Heart right ventricle (tissue), 16 donors: ENCODE measurements at places on chromosomes 4 and X.

GRCh38 chr4:2834001-2834921 lies 9.4 kb upstream of the ADD1 start:
- DNase-seq: no peak

DNA sequence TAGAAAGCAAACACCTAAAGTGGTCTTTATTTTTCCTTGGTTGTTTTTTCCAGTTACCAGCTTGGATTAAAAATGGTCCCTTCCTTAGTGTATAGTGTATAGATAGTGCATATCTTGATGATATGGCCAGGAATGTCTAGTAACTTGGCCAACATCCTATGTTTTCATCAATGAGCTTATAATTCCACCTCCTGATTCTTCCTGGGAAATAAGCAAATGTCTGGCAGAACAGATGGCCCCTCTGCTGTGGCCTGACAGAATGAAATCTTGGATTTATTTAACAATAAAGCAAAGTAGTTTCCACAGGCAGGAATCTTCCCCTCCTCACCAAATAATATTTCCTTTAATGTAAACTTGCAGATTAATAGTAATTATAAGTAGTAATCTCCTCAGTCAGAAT lies 6.1 kb downstream of the SCARB2 start:
- no peak for DNase-seq

- DNase-seq: no peak
Observed at GRCh38 chr4:79949178-79949577, 123.9 kb downstream of the ANTXR2 start.

- DNase-seq: no peak
Observed at GRCh38 chr4:94372991-94373390, 30.4 kb upstream of the HPGDS start.

DNA sequence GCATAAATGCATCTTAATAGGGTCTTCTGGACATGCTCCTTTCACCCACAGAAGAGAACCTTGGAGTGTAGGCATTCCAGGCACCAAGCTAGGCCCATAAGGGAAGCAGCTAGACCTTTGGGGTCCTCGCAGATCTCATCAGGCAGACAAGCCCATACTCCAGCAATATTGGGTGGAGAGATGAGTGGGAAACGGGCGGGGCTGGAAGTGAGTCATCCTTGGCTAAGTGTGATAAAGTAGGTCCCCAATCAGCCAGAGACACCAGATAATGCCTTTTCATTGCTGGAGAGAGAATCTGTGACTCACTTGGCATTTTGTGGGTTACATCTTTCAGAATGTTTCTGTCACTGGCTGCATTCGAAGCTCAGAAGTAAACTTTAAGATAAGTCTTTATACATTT lies 133.3 kb upstream of the MBNL3 start:
- DNase-seq: no peak

DNA sequence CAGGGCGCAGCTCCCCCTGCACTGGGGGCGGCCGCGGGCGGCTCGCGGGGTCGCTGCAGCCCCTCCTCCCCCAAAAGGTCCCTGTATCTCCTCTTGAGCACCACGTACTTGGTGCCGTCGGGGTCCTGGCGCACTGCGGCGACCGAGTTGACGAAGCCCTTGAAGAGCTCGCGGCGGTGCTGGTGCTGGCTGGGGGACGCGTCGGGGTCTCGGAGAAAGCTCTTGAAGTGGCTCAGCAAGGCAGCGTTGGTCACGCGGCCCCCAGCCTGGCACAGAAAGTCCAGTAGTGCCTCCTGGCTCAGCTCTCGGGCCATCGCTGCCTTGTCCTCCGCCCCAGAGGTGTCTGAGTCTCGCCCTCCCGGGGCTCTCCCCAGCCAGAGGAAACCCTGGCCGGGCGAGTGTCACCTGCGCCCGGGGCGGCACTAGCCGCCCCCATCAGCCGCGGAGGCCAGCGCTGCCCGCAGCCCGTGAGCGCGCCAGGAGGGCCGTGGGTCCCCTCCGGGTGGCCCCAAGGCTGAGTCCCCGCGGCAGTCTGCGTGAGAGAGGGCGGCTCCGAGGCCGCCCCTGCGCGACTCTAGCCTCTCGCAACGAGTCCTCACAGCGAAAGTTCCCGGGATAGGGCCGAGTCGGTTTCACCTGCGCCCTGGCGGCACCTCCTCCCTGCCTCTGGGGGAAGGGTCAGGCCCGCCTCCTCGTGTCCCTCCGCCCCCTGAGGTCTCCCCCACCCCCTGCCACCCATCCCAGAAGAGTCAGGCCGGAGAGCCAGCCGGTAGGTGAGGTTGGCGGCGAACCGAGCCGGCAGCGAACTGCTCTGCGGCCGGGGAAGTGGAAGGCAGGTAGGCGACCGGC lies at the start of gene SOWAHB:
Gene SOWAHB (minus strand): TSS at position 609 of the 849 bp plus-strand sequence. CDS start 295 bp downstream, at position 314.
- DNase-seq: no peak

DNA sequence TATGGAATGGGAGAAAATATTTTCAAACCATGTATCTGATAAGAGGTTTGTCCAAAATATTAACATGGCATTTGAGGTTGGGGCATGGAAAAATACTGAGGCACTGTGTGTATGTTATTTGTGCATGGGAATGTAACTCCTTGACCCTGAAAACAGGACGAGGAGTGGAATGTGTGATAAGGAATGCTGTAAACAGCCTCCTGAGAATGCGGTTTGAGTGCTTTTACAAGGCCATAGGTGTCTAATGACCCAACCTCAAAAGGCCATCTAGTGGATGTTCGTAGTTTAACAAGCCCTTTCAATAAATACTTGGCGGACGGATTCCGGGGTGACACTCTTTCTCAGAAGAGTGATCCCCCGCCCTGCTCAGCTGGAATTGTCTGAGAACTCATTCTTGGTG lies 162.9 kb upstream of the USP9X start:
- DNase-seq: no peak

DNA sequence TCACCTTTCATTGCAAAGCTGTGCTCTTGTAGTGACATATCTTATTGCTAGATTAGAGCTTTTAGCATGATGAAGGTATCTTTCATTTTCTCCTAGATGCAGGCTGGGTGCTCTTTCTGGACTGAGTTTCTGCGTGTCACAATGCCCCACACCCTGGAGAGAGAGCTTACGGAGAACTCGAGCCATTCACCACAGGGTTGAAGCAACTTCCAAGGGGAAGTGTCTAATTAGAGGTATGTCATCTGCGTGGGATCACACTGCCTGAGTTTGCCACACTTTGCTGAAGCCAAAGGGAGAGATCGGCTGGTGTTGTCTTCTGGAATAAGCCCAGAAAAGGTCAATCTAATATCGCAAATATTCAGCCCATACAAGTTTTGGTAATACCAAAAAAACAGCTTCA lies 179.3 kb upstream of the MBNL3 start:
- DNase-seq: no peak

DNA sequence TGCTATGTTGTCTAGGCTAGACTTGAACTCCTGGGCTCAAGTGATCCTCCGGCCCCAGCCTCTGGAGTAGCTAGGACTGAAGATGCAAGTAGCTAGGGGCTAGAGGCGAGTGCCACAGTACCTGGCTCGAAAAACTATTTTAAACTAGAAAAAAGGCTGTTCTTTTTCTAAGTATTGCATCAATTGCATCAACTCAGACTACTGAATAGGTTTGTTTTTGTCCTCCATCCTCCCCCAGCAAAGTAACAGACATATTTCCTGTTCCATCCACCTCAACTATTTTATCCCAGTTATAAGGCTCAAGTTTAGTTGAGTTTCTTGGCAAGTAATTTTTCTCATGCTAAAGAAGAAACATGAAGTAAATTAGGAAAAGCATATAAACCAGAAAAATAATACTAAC lies 4.1 kb downstream of the SH3RF1 start:
- DNase-seq: no peak

GRCh38 chr4:74114234-74114633 lies 15.2 kb upstream of the CXCL2 start:
- no peak for DNase-seq

DNA sequence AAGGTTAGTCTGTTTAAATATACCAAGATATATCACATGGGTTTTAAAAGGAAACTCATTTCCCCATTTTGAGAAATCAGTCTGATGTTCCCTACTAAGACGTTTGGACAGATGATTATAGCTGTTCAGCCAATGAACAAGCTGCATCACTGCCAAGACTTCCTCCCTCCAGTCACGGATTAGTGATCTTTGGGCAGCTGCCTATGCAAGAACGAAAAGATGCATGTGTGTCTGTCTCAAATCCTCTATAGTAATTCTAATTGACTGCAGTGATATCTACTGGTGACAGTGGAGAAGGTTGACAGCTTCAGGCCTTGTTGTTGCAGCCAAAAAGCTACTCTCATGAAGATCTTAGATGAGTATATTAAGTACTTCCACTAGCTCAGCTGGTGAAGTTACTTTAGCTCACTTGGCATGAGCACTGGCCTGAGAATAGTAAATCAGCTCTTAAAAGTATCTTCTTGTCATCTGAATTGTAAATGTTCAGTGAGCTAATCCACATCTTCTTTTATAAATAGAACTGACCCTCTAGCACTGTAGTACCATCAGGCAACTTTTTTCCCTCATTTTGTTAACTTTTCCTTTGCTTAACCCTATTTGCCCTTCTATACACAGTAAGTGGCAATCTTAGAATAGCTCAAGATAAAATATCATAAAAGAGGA lies 134.5 kb upstream of the PCDH10 start:
- DNase-seq: no peak

- DNase-seq: no peak
Observed at GRCh38 chr4:3531318-3531878, 824 bp downstream of the LRPAP1 start.

GRCh38 chr4:180099957-180100356 lies 2143.2 kb upstream of the TENM3 start:
- no peak for DNase-seq

- no peak for DNase-seq
Observed at GRCh38 chr4:3749081-3749480, 17.1 kb upstream of the ADRA2C start.

GRCh38 chrX:48897157-48897624 lies 377 bp downstream of the TIMM17B start:
- DNase-seq: peak; percentile 77

DNA sequence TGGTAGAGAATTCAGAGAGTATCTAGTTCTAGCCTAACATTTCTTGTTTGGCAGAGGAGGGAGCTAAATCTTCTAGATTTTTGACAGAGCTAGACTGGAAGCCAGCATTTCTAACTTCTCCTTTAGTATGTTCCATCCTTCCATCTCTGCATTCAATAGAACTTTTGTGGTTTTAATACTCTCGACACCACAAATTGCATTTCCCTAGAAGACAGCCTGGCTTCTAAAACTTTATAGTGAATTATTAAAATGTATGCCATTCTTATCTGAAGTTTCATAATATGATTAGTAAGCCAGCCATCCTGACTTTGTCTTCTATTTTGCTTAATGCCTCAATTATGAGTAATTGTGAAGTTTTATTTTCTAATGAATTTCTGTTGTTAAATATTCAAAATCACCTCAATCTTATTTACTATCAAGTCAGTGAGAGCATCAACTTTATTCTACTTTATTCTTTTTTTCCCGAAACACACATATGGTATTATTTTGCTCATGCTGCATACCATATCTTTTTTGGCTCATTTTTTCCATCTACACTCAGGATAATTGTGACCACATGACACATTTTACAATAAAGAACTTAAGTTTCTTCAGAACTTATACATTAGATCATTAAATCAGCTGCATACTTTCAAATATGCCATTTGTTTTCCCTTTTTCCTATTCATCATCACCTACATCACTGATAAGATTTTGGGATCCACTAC lies 30.2 kb downstream of the EDNRA start:
- DNase-seq: no peak

DNA sequence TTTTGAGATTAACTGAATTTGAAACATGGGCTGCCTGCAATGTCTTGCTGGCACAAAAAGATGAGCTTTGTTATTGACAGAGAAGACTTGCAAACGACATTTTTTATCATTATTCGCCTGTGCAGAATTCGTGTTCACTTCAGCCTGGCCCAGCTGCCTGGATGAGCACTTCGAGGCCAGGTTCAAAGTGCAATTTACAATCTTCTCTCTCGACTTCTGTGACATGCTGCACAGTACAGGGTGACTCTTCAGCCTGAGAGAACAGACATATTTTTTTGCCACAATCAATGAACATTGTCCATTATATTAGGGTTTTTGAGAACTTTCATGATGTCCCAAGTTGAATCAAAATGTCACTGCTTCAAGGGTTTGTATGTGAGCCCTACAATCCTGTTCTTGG lies 616.5 kb downstream of the SMARCA1 start:
- DNase-seq: no peak

DNA sequence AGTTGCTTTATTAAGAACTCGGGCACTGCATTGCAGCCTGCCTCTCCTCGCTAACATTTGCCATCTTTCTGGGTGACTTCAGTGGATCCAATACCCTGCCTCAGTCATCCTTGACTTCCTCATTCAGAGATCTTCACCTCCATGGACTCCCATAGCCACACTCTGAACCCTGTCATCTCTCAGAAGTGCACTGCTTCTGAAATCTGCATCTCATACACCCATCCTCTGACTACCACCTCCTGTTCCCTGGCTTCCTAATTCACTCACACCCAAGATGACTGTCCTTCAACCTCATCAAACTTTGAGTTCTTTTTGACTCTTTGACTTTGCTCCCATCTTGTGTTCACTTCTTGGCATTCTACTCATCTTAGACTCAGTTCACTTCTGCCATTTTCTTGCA lies 25.3 kb upstream of the CYBB start:
- DNase-seq: no peak

GRCh38 chr4:139900964-139901376 lies 235.4 kb downstream of the MGST2 start:
- DNase-seq: no peak

DNA sequence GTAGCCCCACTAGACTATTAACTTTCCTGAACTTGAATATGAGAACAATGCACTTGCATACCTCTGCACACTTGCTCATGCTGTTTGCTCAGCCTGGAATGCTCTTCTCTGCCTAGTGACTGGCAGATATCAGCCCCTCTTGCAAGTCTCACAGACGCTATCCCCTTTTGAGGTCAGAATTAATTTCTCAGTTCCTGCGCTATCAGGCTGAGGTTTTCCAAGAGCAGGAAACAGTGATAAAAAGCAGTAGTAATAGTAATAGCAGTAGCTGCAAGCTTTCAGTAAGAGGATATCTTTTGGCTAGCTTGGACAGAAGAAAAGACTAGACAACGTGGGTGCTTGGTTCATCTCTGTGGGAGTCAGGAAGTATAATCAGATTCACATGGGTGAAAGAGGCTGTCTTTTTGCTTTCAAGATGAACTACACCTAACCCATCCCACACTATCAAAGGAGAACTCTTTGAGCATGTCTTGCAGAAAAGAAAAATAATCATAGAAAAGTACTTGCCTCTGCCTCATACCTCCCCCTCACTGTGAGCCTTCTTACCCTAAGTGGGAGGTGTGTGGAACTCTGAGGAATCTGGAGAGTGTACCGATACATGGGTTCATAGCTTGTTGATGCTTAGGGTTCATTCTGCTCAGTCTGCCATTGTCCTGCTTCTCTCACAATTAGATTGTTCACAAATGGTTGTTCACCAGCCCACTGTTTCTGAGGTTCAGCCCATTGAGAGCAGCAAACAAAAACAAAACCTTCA lies 11.3 kb upstream of the DRP2 start:
- DNase-seq: no peak

GRCh38 chr4:122733787-122734120 lies 1.2 kb downstream of the BBS12 start:
- no peak for DNase-seq

DNA sequence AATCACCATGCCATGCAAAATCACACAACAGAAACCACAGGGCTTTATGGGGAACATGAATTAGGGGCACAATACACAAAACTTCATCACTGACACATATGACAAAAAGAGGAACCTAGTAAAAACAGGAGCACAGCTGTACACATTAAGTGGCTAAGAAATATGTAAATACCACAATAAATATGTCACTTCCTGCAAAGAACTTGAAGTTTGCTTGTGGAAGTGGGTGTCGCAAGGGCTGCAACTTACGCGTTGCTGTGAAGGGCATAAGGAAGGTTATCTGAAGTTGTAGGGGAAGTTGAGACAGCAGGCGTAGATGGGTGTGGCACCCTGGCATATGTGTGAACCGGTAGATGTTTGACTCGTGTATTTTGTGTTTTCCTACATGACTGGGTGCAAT lies 42.4 kb downstream of the CLCN4 start:
- DNase-seq: no peak
